Stimulated activated CD4-positive, alpha-beta T cell treated with anti-CD3 and anti-CD28 coated beads, Interleukin-15, amount 100 ng/mL, for 48 hours (primary cell): ENCODE measurements at places on chromosomes 3 and 15.

GRCh38 chr3:148911592-148911991, 46.5 kb downstream of the CPA3 start:
- DNase-seq, result no peak

DNA sequence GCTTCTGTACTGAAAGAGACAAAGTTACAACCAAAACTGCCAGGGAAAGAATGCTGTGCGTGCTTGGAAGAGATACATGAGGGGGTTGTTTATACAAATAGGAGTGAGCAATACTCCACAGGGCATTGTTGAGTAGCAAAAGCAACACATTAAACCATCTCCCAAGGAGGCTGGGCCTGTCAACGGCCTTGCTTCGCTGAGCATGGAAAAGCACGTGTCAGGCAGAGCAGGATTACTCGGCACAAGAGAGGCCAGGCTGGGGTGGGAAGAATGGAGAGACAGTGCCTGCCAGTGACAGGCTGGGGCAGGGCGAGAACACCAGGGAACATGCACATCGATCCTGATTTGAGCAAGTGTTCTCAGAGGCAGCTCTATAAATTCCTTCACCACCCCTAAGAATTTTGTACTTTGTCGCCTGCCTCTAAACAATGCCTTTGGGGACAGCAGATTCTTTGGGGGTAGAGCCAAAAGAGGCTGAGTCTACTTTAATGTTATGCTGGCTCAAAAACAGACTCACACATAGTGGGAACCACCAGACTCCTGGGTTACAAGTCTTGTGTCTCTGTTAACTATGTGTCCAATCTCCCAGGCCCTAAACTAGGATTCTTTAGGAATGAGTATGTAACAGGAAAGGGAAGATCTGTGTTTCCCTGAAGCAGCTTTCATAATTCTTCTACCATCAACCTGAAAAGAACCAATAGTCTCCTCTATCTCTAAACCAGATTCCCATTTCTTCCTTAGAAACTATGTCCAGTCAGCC, 67.2 kb downstream of the LIPC start:
- no peak for DNase-seq

DNA sequence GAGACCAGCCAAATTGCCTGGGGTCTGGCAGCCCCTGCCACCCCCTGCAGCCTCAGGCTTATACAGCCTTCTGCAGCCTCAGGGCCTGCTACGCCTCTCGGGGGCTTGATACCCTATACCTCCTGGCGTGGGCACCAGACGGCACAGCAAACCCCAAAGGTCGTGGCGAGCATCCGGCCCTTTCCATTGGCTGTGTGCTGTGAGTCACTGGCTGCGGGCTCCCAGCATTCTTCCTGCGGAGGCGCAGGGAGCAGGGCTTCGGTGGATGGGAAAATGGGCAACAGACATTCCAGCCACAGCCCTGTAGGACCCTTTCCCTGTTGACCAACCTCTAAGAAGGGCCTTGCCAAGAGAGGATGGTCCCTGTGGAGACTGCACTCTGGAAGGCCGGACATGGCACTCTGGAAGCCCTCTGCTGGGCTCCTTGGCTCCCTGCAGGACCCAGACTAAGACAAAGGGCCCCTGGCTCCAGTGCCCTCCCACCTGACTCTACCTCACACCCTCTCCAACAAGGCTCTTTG, 59.6 kb downstream of the ITGA11 start:
- no peak for DNase-seq

- no peak for DNase-seq
Observed at GRCh38 chr3:197289726-197290125, 8.7 kb downstream of the DLG1 start.

DNA sequence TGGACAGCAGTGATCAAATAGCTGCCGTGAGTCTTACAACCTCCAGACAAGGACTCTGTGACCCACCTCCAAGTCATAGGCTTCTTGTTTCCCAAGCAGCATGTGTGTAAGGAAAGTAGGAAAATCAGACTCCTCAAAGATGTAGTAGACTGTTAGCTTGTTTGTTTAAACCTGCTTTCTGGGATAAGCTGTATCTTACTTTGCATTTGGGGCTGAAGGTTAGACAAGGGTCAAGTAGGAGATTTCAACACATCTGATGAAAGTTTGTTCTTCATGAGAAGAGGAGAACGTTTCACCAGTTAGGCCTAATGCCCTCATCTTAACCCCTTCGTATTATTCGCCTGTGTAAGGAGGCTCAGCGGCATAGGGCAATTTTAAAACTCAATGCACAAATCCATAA, 756.4 kb upstream of the NR2F2 start:
- DNase-seq, result no peak

DNA sequence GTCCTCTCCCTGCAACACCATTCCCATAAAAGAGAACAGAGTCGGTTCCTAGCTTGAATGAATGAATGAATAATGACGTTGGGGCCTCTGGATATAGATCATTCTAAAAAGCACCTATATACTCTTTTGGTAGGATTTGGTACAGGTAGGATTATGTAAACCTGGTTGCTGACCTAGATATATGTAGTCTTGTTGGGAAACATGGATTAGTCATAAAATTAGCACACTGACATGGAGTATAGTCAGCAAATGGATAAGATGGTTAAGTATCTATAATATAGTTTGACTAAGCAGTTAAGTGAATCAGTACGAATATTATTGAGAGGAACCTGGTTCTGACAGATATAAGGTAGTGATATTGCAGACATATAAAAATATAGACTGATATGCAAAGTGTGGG, 142.5 kb downstream of the FILIP1L start:
- no peak for DNase-seq

DNA sequence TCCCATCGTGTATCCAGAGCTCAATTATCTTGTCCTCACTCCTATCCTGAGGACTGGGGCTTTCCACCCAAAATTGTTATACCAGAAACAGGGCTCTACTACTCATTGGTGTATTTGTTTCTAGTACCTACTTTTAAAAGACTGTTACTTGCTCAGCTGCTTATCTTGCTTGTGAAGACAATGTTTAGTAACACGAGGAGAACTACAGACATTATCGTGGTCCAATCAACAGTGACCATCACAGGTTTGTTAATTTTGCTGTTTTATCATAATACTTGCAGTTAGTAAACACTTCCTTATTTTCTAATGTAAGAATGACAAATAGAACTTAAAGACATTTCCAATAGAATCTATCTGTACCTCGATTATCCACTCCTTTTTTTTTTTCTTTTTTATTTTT, 13.5 kb downstream of the LRCH3 start:
- no peak for DNase-seq

GRCh38 chr3:39501968-39502837, 34.7 kb downstream of the MOBP start:
- DNase-seq, result no peak

DNA sequence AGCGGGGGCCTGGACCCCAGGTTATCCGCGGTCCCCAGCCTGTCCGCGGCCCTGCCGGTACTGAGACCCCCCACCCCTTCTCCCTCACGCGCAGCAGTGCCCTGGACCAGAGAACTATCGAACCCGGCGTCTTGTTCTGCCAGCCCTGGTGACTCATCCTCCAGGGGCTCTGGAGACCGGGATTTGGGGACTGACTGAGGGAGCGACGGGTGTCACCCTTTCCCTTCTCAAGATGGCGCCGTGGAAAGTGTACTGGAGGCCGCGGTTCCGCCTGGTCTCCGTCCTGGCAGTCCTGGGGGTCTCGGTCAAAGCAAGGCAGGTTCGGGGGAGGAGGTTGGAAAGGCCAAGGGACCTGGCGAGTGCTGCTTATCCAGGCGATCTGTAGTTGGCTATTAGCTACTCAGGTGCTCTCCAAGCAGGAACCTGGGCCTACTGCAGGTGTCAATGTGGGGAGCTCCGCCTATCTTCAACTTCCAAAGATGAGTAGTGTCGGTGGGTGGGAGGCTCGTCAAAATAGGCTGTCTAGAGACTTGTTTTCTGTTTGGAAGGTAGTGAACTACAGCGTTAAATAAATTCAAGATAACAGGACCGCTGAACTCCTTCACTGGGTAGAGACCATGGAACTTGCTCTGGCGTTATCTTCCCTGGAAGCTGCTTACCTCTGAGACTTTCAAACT, 790 bp downstream of the RAB5A start:
- DNase-seq, result peak; percentile 29

DNA sequence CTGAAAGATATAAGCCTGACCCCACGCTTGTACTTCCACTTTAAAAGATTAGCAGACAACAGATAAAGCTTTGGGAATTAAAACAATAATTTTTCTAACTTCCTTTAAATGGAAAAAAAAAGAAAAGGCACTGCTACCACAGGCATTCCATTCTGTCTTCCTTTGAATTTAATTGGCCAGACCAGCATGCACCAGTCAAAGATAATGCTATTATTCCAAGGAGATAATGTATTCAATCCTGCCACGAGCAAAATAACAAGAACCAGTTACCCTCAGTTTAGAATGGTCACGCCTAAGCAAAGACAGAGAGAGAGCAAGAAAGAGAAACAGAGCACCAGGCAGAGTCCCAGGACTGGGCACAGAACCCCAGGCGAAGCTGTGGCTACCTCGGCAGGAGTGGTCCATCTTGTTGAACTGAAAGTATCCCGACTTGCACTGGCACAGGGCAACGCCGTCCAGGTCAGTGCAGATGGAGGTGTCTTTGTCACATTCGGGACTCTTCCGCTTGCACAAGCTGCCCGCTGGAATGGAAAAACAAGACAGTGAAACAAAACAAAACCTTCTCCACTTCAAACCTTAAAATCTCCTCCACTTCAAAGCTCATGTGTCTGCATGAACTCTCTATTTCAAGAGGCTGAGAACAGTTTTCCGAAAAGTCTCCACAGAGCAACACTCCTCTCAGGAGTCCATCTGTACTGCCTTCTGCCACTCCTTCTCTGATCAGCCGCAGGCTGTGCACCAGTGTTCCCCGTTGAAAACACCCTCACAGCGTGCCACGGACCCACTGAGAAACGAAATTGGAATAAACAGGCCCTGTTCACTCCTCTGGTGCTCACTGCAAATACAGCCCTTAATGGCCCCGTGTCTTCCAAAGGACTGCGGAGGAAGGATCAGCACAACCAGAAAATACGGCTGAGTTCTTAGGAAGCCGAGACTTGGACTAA, 58.2 kb downstream of the HEG1 start:
- DNase-seq, result no peak

DNA sequence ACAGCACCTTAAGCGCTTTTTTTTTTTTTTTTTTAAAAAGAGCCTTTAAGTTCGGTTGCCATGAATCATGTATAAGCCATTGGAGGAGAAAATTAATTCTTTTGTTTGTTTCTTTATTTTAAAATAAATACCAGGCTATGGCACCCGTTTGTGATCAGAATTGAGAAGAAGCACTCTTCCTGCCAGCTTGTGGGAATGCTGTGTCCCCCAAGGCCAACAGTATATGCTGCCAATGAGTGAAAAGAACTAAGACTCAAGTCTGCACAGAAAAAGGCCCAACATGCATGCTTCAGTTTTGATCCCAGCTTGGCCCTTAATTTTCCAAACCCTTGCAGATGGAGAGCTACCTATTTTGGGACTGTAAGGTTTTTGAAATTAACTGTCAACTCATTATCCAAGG, 90.5 kb downstream of the LRRC3B start:
- DNase-seq, result no peak

DNA sequence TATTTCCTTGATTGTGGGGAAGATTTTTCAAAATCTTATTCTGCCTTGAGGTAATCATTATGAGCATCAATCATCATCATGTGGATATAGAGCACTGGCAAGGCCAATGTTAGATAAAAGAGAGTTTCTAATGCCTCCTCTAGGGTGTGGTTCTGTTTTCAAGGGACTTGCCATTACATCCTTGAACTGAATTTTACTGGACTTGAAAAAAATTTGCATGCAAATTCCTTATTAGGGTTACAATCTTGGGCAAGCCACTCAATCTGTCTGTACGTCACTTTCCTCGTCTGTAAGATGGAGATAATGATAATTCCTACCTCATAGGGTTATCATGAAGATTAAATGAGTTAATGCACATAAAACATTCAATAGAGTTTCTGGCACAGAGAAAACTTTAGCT, 156.2 kb upstream of the WNT5A start:
- DNase-seq, result no peak

GRCh38 chr3:101461451-101461850, 51.6 kb downstream of the SENP7 start:
- no peak for DNase-seq

- peak; percentile 68 for DNase-seq
Observed at GRCh38 chr3:184417619-184418327, 37.9 kb downstream of the CHRD start.

DNA sequence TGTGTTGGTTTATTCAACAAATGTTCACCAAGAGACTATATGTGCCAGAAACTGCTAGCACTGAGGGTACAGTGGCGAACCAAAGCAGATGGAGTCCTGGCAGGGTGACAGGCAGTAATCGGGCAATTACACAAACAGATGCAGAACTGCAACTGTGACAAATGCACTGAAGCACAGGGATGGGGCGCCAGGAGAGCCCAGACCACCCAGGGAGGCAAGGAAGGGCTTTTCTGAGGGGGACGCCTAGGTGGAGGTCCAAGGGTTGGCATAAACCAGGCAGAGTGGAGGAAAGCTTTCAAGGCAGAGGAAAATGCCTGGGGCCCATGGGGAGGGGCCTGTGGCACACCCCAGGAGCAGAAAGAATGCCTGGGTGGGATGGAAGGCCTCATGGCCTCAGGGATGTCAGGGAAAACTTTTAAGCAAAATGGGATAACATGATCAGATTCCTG, 5.5 kb downstream of the DIS3L start:
- no peak for DNase-seq

DNA sequence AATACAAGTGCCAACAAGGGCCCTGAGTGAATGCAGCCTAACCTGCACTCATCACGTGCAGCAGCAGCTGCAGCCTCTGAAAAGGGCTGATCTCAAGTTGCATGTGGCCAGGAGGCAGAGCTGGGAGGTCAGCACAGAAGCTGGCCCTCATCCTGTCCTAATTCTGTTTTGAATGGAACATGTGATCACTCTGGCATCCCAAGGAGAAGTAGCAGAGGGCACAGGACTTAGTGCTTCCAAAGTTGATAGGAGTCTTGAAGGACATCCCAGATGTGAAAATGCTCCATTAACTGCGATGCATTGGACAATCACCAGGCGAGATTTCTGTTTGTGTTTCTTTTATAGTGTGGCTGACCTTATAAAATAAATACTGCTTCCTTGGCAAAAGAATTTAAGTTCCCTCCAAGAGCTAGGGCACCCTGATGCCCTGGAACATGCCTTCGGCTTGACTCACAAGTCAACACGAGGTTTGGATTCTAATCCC, 31.6 kb upstream of the STAG1 start:
- DNase-seq, result no peak

DNA sequence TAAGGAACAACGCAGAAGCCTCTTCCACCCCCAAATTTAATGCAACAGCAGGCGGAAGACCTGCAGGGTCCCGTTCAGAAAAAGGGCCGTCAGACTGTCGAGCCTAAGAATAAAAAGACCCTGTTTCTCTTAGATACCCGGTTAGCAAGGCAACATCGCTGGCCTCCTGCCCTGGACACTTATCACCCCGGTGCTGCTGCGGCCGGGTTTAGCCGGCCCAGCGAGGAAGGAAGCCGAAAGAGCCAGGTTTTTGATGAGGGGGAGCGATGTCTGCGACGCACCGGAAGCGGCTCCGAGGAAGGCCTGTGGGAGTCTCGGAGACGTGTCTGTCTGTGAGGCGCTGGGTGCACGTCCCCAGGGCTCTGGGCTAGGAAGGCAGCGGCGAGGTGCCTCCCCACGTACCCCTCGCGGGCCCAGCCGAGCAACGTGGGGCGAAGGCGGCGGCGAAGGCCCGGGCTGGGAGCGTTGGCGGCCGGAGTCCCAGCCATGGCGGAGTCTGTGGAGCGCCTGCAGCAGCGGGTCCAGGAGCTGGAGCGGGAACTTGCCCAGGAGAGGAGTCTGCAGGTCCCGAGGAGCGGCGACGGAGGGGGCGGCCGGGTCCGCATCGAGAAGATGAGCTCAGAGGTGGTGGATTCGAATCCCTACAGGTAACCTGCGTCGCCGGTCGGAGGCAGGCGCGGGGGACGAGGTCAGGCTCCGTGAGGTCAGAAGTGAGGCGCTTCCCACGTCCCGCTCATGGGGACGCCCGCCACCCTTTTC, at the start of gene UBA5:
UBA5 (plus strand) TSS at position 278 of the 759 bp plus-strand sequence; CDS start at position 487, 209 bp downstream.
- DNase-seq, result peak; percentile 65
